Activated CD8-positive, alpha-beta memory T cell treated with anti-CD3 and anti-CD28 coated beads, Interleukin-2, amount 50 U/mL, for 48 hours (primary cell): ENCODE measurements at places on chromosomes 7 and 10.

- no peak for DNase-seq
Observed at GRCh38 chr10:31760674-31761081, 168.0 kb downstream of the ARHGAP12 start.

DNA sequence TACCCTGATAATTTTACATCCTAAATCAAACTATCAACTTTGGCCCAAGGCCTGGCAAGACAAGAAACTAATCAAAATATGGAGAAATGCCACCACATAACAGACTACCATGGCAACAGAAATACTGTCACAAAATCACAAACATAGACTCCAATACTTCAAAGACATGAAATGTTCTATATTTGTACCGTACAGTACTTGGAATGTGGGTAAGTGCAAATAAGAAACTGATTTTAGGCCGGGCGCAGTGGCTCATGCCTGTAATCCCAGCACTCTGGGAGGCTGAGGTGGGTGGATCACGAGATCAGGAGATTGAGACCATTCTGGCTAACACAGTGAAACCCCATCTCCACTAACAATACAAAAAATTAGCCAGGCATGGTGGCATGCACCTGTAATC is 9.2 kb downstream of the TNPO3 start:
- DNase-seq, result no peak

DNA sequence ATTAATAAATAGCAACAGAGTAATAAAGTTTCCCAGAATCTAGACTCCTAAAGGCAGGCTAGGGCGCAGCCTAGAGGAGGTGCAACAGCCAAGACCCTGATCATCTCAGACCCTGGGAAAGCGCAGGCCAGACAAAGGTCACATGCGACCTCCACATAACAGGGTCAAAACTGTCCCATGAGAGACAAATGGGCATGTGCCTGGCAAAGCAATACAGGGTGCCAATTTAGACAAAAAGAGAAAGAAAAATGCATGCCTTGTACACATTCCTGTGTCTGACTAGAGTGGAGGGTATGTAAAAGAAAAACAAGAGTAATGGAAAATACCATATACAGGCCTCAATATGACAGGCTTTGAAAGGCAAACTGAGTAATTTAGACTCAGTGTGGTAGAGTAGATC is 22.2 kb downstream of the MPP7 start:
- no peak for DNase-seq

GRCh38 chr10:104897696-104898095 is 256.6 kb downstream of the SORCS3 start:
- DNase-seq, result no peak

GRCh38 chr7:22117222-22117621 is 171.5 kb upstream of the CDCA7L start:
- peak; percentile 6 for DNase-seq

- no peak for DNase-seq
Observed at GRCh38 chr10:48253970-48254657, 20.4 kb downstream of the FRMPD2 start.

GRCh38 chr10:33739031-33739430 is 404.6 kb upstream of the NRP1 start:
- DNase-seq, result no peak

GRCh38 chr7:133203490-133203889 is 49.4 kb upstream of the EXOC4 start:
- no peak for DNase-seq

DNA sequence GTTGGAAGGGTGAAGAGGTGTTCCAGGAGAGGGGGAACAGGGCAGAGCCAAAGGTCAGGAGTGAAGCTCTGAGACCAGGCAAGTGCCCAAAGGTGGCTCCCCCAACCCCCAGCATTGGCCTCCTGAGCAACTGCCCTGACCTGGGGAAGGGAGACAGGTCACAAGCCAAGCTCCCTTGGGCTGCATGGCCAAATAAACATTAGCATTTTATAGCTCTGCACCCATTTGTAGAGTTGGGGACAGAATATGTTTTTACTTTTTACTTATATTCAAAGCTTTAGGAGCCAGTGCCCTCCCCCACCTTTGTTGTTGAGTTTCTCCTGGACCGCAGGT is 4.0 kb downstream of the UNC5B start:
- peak; percentile 13 for DNase-seq

DNA sequence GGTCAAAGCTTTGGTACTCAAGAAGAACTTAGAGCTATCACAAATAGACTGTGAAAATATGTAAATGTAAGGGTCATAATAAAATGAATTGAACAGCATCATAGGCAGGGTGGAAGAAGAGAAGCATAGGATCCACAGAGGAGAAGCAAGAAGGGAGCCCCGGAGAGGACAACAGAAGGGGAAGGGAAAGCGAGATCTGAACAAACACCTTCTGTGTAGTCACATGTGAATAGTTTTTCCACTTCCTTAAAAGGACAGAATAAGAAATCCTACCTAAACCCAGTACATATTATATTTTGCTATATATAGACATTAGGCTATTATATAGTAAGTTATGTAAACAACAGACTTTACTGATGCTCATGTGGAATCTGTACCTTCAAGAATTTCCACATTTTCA is 160.2 kb downstream of the DKK1 start:
- DNase-seq, result no peak

GRCh38 chr10:17074541-17074847 is 55.1 kb downstream of the CUBN start:
- no peak for DNase-seq

DNA sequence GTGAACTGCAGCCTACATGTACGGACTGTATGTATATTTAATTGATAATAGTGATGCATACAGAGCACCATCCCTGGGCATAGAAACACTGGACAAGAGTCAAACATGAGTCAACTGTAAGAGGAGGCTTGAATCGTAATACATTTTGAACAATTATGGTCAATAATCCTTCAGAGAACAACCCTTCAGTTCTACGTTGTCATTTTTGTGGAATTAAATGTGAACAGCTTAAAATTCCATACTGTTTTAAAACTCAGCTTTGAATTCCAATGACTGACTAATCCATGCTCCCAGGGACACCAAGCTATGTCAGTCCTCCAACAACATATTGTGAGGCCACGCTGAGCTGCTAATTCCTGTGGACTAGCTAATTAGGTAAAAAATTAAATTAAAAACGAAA is 41.5 kb upstream of the KMT2E start:
- no peak for DNase-seq

- no peak for DNase-seq
Observed at GRCh38 chr7:144397086-144397485, 6.4 kb downstream of the NOBOX start.

DNA sequence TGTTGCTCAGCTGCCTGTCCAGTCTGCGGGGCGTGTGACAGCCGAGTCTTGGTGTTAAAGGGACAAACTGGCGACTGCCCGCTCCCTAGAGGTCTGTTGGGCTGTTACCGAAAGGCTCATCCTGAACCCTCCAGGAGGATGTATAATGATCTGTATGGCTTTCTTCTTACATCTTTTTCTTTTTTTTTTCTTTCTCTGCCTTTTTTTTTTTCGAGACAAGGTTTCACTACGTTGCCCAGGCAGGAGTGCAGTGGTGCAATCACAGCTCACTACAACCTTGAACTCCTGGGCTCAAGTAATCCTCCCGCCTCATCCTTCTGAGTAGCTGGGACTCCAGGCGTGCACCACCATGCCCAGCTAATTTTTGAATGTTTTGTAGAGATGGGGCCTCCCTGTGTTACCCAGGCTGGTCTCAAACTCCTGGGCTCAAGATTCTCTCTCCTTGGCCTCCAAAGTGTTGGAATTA is 857 bp downstream of the INTS15 start:
- DNase-seq, result no peak

DNA sequence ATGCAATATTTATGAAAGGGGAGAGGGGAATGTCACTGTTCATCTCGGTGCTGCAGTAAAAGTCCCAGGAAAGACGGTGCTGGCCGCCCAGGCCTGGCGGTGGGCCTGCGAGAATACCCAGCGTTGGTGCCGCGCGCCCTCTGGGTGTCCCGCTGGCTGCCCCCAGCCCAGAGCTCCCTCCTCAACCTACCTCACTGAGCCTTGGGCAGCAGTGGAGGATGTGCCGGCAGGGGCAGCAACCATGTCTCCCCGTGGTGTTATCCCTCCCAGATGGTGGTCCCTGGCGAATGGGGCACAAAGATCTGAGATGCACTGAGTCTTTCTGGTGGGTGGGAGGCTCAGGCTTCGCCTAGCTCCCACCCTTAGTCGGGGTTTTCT is 9.5 kb upstream of the TLX1 start:
- no peak for DNase-seq

DNA sequence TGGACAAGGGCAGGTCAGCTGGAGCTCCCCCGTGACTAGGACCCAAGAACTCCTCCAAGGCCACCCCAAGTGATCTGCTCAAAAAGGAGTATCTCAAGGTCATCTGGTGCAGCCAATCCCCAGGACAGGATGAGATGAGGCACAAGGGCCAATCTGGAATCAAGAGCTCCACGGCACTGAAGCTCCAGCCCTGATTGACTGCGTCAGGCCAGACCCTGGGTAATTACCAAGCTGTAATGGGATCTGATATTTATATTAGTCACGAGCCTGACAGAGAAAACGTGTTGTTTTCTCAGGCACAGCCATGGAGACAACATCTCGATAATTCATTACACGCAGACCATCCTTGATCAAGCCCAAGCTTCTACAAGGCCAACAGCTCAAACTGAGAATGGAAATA is 4.2 kb downstream of the KCNMA1 start:
- no peak for DNase-seq

- DNase-seq, result no peak
Observed at GRCh38 chr10:122560279-122560804, at the start of gene DMBT1. Gene DMBT1, plus strand, starts transcription at chr10:122560754. Its CDS starts 17 bp downstream, at chr10:122560771.

DNA sequence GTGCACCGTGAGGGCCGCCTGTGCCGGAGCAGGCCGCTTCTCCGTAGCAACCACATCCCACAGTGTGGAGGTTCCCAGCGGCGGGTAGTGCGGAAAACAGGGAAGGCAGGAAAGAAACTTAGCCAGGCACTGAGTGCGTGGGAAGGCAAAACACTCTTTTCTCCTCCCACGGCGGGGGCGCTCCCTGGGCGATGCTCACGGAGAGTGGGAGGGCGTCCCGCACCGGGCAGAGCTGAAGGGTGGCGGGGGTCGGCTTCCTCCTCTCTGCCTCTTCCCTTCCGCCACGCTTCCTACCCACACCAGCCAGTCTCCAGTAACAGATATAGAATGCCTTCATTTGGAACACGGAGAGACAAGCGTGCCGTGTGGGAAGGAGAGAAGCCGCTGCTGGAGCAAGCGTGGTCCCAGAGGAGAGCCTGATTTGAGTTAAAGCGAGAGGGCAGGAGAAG is 252.5 kb downstream of the PAXIP1 start:
- DNase-seq, result no peak

GRCh38 chr10:59808896-59809643 is 55.8 kb upstream of the MRLN start:
- DNase-seq, result peak; percentile 81

DNA sequence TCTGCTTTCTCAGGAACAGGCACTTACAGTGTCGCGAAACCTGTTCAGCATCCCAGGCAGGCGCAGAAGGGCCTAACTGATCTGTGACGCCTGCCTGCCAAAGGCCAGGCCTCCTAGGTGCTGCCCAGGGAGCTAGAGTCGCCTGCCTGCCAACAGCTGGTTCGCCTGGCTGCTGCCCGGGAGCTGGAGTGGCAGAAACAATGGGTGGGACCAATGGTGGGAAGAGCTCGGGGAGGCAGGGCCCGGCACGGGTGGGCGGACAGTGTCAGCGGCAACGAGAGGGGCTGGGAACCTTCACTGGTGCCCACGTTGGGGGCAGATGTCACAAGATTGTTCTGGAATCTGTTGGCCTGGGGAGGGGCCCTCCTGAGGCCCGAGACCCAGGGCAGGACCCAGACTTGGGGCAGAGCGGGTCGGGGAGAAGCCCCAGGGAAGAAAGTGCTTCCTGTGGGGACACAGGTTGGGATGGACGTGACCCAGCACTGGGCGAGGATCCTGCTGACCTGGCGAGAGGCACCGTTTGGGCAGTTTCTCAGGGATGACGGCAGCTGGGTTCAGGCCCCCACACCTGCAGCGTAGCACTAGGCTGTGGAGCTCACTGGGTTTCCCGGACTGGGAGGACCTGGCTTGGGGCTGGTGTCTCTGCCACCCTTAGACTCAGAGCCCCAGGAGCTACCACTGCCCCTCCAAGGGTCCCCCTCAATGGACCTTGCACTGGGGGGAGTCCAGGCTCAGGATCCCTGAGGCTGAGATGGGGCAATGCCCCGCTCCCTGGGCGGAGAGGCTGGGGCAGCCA is 181.8 kb downstream of the ELFN1 start:
- no peak for DNase-seq

DNA sequence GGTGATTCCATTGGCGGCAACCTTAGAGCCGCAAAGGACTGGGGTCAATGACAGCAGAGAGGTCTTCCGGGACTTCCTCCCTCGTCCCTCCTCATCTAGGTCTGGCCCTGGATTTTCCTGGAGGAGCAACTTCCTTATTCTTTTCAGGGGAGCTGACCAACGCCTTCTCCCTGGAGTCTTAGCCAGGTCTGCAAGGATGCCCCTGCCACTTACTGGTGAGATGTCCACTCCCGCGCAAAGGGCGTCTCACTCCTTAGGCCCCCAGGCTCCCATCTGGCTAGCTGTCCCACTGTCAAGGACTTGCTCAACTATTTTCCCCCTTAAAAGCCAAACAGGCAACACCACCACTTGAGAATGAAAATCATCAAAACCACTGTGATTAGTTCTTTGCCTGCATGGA is 42.0 kb upstream of the NMT2 start:
- no peak for DNase-seq

- no peak for DNase-seq
Observed at GRCh38 chr10:59181668-59182067, 5.2 kb downstream of the PHYHIPL start.

- DNase-seq, result no peak
Observed at GRCh38 chr7:130734815-130735716, 1.1 kb upstream of the KLF14 start.

GRCh38 chr10:50807851-50808776 is 68.4 kb downstream of the ASAH2B start:
- DNase-seq, result no peak

- DNase-seq, result no peak
Observed at GRCh38 chr10:98676895-98677294, 230.2 kb upstream of the HPS1 start.

DNA sequence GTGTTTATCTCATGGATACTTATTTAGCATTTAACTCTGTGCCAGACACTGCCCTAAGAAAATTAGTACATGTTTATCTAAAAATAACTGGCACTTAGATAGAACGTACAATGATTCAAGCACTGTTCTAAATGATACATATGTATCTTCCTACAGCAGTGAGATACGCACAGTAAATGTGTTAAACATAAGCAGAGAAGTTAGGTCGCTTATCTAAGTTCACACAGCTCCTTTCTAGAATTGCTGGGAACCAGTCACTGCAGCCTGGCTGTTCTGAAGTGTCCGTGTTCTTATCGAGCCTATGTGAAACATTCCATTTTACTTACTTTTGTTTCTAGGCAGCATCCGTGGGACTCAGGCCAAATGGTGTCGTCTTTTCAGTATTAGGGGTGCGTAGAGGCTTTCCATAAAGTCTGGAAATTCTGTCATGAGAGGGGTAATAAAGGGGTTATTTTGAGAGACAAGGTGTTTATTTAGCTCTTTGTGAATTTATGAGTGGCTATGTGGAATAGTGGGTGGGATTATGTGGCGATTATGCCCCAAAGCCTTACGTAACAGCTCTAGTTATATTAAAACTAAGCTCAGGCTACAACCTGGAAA is 186.9 kb downstream of the SND1 start:
- DNase-seq, result no peak
